Natural killer cell treated with Interleukin-12 subunit alpha and Interleukin-12 subunit beta and Interleukin-15 and Interleukin-18, amount 100 ng/mL, for 72 hours (primary cell): ENCODE measurements at places on chromosomes 6 and 20.
A peak's percentile ranks its signal among the peaks of the same experiment; 100 is the strongest.

GRCh38 chr6:135540207-135540840 lies 42.8 kb upstream of the AHI1 start:
- DNase-seq, result no peak

GRCh38 chr6:1016329-1017302 lies 295.3 kb upstream of the FOXQ1 start:
- no peak for DNase-seq

- DNase-seq, result no peak
These were observed 206.4 kb upstream of the HDDC2 start for GRCh38 chr6:125507987-125508655.

DNA sequence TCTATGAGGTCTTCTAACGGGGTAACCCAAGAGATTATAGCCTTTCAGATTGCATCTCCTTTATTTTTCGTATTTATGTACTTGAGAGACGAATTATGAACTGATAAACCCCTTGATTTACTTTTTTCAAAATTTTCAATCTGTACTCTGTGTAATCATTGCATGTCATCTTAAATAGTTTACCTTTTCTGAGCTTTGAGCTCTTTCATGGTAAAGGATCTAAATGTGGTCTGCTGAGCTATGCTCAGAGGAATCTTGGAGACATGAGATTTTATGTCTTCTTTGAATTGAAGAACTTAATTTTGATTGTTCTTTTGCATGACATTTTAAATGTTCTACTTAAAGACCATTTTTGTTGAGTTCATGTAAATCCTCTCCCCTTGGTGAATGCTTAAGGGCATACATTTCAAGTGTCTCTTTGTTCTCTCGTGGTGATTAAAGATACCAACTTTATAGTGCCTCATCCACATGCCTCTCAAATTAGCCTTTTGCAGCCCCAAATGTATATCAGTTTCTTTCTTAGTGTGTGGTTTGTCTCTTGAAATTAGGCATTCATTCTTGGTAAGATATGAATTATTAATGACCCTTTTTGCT lies 116.3 kb upstream of the SCGN start:
- DNase-seq, result no peak

DNA sequence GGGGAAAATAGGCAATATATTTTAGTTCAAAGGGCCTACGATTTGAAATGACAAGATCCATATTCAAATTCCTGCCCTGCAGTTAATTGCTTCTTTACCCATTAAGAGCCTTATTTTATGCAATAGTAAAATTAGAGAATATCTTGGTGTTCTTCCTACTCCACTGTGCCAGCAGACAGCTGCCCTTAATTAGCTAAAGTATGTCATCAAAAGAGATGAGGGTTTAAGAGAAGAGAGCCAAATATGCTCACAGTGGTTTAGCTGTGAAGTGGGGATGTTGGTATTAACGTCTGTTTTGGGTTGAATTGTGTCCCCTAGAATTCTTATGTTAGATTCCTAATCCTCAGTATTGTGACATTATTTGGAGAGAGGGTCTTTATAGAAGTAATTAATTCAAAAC lies 148.1 kb downstream of the MOXD1 start:
- DNase-seq, result no peak

DNA sequence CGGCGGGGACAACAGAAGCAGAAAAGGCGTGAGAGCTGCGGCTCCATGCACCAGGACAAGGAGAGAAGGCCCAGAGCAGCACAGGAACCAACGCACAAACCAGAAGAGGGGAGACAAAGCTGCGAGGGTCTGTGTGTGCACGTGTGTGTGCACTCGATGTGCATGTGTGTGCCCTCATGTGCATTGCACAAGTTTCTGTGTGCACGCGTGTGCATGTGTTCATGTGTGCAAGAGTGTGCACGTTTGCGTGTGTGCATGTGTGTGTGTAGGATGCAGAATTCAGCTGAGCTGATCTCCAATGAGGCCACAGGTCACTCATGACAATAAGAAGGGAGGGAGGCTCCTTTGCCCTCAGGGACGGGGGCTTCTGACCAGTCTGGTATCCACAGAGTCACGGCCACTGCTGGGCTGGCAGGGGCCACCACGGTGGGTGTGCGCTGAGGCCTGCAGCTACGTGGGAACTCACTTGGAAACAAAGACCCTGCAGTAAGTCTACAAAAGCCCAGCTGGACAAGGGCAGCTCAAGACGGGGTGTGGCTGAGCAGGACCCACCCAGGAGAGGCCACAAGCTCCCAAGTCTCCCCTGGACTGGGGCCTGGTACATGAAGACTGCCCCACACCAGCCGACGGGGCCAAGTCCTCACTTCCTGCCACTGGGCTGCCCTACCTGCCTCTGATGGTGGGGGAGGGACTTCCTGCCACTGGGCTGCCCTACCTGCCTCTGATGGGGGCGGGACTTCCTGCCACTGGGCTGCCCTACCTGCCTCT lies 48.1 kb upstream of the CHRNA4 start:
- no peak for DNase-seq

- no peak for DNase-seq
These were observed 7.3 kb upstream of the FLRT3 start for GRCh38 chr20:14344746-14345145.

DNA sequence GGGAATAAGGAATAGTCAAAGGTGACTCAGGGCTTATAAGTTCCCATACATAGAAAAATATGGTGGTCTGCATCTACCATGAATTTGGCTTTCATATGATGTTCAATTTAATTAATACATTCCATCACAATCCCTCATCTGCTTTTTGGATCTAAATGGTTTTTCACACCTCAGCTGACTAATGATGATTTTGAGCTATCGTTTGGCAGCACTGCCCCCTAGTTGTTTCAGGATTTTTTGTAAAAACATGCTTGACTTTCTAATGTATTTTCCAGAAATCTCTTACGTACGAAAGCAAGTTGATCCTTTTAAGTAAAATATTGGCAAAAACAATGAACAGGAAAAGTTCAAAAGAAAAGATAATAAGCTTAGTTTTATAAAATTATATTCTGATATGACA lies 408.6 kb upstream of the ADGRB3 start:
- no peak for DNase-seq

DNA sequence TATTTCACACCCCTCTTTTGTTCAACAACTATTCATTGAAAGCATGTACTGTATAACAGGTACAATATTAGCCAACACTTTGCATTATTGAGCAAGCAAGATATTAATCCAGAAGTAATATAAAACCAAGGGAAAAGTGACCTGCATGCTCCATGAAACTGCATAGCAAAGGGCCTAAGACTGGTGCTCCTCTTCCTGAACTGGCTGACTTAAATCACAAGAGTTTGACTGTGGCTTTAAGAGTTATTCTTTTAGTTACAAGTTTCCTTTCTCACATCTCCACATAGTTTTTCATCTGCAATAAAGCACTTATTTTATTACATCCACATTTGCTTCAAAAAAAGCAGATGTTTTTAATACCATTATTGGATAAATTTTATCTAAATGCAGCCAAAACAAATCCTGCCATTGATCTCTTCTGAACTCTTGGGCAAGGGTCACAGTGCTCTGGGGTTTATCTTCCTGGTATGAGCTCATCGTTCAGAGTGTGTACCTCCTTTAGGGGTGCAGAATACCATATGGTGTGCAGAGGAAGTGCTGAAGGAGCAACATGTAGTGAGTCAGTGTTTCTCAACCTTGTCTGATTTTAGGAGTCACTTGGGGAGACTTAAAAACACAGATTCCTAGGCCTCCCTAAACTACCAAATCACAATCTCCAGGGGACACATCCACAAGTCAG lies 1225.9 kb upstream of the MAP3K7 start:
- no peak for DNase-seq

DNA sequence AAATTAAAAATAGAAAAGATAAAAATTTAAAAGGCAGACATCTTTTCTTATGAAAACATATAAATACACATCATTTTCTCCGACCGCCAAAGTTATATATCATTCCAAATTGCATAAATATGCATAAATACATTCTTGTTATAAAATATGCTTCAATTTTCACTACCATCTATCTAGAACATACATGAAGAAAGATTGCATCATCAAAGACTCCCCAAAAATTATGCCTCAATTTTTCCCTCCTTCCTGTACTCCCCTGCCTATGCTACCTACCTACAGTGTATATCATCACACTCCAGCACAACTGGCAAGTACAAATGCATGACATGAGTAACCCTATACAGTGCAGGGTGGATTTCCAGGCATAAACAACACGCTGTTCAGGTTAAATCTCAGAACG lies 49.9 kb upstream of the TENT5A start:
- no peak for DNase-seq

DNA sequence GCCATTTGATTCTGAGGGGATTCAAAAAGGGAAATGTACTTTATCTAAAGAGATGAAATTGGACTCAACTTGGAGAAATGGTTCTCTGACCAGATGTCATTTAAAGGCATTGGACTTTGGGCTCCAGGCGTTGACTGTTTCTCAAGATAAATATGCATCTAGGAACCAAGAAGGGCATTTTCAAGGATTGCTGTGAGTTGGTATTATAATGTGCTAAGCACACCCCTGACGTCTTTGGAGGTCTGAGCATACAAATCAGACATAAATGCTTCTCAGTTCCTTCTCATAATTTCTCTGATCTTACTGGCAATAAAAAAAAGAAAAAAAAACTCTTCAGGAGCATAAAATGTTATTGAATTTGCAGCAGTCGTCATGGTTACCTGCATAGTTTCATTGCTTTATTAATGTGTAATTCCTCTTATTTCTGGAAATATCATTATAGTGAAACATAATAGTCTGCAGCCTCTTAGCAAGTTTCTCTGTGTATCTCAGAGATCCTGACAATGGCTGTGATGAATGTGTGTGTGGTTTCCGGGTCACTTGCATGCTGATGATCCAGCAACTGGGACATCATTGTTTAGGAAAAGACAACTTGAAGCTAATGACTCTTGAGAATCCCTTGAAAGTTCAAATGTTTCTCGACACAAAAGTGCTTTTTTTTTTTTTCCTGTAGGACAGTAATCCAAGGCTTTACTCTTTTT lies 136.0 kb downstream of the AIG1 start:
- DNase-seq, result no peak

- no peak for DNase-seq
These were observed 18.1 kb upstream of the TRIM27 start for GRCh38 chr6:28941684-28942448.

- no peak for DNase-seq
These were observed 5.7 kb downstream of the C20orf204 start for GRCh38 chr20:64041781-64042053.

GRCh38 chr6:43306086-43306485 lies 2.5 kb downstream of the CRIP3 start:
- DNase-seq, result no peak

GRCh38 chr6:119590066-119590465 lies 240.5 kb upstream of the MAN1A1 start:
- DNase-seq, result no peak

DNA sequence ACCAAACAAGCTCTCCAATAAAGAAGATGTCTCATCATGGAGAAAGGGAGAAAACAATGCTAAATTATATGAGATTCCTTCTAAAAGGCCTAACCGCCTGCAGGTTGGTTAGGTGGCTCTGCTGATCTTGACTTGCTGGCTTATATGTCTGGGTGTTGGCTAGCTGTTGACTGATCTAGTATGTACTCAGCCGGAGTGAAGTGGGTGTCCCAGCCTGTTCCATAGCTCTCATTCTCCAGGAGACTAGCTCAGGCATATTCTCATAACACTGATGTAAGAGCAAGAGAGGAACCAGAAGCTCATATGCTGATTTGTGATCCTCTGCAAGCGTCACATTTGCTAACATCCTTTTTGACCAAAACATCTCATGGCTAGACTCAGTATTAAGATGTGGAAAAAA lies 473.0 kb downstream of the BMP2 start:
- DNase-seq, result no peak

- no peak for DNase-seq
These were observed 2.2 kb downstream of the KCNG1 start for GRCh38 chr20:51020657-51021056.

- DNase-seq, result no peak
These were observed 102.3 kb downstream of the EDN1 start for GRCh38 chr6:12392490-12392889.

DNA sequence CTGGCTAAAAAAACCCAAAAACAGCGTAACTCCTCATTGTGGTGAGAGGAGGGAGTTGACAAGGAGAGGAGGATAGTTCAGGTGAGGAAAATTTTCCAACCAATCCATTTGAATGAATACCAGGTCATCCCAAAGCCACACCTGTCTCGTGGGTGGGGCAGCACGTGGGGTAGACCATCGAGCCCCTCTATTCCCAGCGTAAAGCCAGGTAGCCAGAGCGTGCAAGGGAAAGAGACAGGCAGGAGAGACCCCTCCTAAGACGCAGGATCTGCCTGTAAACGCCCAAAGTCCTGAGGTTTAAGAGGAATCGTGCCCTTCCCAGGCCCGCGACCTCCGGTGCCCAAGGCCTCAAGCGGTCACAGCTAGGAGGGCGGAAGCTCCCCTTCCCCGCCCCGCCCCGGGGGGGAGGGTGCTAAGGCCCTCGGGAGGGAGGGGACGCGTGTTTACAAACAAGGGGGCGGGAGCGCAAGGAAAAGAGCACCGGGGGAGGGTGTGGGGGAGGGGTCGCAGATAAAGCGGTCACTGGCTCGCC lies 712 bp downstream of the RXRB start:
- peak; percentile 89 for DNase-seq

DNA sequence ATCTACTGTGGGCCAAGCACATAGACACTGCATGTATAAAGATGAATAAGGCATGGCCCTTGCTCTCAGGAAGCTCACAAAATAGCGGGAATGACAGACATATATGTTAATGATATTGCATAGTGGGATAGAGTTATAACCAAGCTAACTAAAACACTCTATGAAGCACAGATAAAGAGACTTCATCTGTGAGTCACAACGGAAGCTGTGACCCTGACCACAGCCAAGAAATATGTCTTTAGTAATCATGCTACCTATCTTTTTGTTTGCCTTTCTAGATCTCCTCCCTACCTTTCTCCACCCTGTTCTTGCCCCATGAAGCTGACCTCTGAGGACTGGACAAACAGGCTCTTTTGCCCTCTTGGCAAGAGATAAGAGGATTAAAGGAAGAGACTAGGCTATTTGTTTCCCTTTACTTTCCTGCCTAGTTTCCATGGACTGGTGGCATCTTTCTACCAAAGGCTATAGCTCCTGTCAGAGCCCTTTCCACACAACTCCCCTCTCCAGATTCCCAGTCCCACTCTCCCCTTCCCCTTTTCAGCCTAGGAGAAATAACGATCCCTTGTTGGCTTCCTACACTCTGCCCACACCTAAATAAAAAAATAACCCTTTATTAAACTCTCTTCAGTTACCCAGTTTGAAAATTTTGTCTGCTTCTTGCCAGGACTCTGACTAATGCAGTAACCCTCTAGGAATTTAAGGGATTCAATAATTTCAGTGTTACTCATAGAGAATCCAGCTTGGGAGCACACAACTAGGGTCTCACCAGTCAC lies 504.9 kb upstream of the MARCKS start:
- DNase-seq, result no peak

- DNase-seq, result no peak
These were observed 223.7 kb upstream of the TSHZ2 start for GRCh38 chr20:52748285-52748932.

GRCh38 chr20:14383335-14383734 lies 45.9 kb upstream of the FLRT3 start:
- no peak for DNase-seq

DNA sequence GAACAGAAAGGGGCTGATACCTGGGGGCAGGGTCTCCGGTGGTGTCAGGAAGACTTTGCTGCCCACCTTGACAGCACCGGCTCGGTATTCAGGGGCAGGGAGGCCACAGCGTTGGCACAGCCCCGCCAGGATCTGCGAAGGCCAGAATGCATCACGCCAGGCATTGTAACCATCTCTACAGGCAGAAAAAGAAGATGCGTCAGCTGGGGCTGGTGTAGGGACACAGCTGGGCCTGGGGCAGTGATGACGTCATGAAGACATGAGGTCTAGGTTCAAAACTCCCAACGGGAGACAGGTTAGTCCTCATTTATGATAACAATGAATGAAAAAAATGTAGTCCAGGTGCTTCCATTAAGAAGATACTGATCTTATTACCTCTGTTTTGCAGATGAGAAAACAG lies 22.0 kb downstream of the ERGIC3 start:
- DNase-seq, result no peak
